COLO829 (cell line): ENCODE measurements at places on chromosomes 1 and 21.

- no peak for DNase-seq
Measured at GRCh38 chr1:2887941-2888855, 86.7 kb upstream of the TTC34 start.

DNA sequence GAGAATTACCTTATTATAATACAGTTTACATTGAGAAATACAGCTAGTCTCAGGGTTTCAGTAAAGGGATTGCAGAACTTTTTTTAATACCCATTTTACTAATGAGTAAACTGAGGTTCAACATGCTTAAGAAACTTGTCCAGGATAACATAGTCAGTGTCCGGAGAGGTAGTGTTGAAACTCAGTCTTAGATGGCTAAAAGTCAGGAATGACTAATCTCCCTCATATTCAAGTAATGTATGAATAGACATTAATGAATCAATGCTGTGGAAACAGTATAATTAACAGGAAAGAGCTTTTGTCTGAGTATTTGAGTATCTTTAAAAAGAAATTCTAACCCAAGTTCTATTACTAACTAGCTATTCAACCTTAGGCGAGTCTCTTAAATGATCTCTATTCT is 397.6 kb downstream of the PLA2G4A start:
- DNase-seq = no peak

DNA sequence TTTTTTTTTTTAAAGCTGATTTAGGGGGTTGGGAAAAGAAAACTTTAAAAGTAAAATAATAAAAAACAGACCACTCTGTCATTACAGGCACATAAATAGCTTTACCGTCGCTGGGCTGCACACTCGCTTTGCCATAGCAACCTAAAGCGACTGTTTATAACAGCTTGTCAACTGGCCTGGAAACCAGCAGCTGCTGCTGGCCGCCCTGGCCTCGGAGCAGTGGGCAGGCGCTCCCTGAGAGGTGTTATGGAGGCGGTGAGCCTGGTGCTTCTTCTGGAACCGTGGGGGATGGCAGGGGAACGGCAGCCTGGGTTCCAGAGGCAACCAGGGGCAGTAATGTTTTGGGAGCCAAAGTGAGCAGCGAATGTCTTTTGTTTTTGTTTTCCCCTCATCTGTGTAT is 45.7 kb downstream of the ATP2B4 start:
- DNase-seq = no peak

DNA sequence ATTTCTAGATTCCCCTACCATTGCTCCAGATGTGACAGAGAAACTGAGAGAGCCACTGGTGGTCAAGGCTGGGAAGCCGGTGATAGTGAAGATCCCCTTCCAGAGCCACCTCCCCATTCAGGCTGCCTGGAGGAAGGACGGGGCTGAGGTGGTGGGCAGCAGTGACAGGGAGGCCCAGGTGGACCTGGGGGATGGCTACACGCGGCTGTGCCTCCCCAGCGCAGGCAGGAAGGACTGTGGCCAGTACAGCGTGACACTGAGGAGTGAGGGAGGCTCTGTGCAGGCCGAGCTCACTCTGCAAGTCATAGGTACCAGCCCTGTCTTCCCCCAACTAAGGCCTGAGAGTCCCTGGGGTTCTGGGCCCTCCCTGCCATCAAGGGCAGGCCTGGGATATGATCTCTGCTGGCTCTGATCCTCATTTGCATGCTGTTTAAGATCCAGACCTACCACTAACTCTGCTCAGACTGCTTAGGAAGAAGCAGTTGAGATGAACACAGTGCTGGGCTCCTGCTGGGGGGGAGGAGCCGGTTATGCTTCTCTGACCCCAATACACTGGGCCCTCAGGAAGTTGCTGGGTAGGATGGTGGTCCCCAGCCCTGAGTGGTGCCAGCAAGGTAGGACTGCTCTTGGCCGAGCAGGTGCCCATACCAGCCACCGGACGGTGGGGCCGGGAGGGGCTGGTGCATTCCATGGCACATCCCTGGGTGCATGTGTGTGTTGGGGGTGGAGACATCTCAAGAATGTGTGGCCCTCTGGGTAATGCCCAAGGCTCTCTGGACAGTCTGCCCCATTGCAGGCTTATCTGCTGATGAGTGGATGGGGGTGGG is 25.1 kb downstream of the IGFN1 start:
- DNase-seq = no peak

DNA sequence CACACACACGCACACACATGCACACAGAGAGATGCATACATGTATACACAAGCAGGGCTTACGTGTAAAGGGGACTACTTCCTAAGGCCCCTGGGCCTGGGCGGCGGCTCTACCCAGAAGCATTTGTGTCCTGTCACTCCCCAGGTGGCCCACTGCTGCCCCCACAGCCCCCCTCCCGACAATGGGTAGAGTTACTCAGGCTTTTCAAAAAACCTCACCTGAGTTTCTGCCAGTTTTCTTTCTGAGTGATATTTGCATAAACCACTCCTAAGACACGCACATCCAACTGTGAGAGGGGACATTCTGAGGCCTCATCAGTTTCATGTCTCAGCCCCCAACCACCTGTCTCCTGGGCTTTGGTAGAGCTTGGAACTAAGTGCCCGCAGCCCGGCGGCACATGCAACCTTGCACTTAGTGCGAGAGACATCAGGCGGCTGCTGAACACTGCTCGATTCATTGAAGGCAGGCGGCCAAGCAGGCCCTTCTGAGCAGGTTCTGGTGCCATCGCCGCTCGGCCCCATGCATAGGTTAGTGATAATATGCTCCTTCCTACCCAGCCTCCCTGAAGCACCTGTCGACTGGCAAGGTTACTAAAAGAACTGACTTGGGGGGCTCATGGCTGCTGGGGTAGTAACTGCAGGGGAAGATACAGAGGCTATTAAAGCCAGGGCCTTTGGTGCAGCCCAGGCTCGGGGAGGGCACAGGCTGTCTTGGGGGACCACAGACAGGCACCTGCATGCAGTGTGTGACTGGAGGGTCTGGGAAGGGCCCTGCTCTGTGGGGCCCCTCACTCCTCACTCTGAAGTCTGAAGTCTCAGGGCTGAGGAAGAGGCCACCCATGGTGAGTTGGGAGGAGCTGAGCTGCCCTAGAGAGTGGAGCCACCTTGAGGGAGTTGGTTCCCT is 364.2 kb upstream of the VAMP3 start:
- no peak for DNase-seq

DNA sequence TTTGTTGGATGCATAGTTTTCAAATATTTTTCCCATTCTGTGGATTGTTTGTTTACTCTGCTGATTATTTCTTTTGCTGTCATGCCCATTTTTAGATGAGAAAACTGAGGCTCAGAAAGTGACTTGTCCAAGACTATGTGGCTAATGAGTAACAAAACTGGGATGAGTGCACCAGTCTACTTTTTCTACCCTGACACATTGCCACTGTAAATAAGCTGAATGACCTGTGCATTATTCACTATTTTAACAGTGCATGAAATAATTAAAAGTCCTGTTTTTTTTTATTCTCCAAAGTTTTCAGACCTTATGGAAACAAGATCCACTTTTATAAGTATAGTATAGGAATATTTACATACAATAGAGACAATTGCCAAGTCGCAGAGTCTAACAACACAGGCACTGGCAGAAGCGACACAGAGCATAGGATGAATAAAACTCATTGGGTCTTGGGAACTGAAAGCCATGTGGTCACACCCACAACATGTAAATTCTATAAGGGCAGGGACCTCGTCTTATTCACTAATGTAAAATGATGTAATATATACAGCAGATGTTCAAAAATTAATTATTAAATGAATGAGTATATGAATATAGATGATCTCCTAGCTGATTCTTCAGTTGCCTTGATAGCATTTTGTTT is 45.2 kb downstream of the HLX start:
- DNase-seq = no peak

- DNase-seq = no peak
Measured at GRCh38 chr1:159469921-159470533, 30.5 kb downstream of the OR10J1 start.

GRCh38 chr1:192516776-192517297 is 58.7 kb upstream of the RGS1 start:
- DNase-seq = no peak

DNA sequence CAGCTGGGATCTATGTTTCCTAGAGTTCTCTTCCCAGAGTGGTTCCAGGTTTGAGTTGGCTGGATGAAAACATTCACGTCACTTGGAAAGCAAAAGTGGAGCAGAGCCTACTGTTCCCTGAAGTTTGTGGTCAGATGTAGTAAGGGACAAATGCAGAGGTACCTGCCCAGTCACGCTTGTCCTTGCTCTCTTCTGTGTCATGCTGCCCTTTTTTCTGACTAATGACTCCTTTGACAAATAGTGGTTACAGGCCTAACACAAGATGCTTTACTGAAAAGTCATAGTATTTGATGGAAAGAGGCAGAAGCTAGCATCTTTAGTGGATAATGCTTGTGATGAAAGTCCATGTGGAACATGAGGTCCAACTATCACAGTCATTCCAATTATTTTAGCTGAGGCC is 881.4 kb upstream of the B3GALT2 start:
- no peak for DNase-seq

DNA sequence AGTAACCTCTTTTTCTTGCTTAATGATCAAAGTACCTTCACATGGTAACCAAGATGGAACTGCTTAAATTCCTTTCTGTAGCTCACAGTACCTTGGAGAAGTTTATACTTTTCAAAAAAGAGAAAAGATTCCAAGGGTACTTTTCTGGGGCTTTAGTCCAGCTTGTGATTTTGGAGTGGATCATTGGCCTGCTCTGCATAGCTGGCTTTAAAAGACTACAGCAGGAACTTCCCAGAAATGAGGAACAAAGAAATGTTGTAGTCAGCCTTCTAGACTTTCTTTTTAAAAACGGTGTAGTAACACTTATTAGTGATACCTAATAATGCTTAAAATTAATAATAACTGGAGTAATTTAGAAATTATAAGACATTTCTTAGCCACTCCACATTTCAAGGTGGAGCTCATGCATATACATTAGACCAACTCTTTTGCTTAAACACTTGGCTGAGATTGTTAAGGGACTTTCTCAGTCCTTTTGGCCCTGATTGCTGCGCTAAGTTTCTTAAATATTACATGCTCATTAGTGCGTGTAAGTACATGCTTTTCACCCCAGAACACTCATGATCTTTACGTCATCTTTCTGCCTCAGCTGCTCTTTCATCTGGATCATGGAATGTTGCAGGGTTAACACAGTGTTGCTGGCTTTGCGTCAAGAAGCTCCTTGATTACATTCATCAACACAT is 57.3 kb downstream of the SDCCAG8 start:
- no peak for DNase-seq

DNA sequence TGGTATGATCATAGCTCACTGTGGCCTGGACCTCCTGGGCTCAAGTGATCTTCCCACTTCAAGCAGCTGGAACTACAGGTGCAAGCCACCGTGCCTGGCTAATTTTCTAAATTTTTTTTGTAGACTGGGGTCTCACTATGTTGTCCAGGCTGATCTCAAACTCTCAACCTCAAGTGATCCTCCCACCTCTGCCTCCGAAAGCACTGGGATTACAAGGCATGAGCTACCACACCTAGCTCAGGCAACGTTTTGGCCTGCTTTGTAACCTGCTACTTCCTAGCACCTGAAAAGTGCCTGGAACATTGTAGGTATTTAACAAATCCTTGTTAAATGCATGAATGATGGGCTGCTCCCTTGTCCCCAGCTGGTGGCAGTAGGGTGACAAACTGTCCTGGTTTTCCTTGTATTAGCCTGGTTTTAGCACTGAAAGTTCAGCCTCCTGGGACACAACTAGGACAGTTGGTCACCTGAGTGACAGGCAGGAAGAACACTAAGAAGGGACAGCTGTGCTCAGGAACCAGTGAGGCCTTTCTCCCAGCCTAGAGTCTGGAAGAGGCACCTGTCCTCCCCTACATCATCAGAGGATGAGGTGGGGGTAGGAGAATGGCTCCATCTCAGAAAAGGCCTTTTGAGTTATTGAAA is 88.5 kb upstream of the CD34 start:
- no peak for DNase-seq

GRCh38 chr1:10583641-10584040 is 108.9 kb downstream of the PEX14 start:
- DNase-seq = no peak

DNA sequence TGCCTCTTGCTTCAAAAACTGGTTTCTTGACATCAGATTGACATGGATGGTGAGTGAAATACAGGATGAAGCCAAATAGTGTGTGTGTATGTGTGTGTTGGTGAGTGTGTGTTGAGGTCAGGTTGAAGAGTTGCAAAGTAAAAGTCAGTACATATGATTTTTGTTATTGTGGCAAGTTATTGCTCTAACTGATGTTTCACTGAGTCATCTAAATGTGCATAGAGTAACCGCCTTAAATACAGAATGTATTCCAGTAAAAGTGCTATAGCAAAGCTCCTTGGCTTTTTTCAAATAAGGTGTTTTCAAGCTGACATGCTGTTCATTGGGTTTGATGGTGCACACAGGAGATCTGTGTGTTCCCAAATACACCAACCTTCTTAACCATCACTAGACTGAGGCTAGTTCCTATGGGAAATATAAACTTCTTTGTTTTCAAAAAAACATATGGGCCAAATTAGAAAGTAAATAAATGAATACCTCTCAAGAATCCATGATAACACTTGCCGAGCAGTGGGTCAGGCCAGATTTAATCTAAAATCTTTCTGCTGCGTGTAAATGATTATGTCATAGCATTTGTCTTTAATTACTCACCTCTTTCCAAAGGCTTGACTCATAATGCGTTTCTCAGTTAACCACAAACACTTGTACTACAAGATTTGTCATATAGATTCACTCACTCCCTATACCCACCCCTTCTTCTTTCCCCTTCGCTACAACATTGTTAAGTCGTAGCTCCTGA is 151.1 kb downstream of the LYPLAL1 start:
- DNase-seq = no peak

DNA sequence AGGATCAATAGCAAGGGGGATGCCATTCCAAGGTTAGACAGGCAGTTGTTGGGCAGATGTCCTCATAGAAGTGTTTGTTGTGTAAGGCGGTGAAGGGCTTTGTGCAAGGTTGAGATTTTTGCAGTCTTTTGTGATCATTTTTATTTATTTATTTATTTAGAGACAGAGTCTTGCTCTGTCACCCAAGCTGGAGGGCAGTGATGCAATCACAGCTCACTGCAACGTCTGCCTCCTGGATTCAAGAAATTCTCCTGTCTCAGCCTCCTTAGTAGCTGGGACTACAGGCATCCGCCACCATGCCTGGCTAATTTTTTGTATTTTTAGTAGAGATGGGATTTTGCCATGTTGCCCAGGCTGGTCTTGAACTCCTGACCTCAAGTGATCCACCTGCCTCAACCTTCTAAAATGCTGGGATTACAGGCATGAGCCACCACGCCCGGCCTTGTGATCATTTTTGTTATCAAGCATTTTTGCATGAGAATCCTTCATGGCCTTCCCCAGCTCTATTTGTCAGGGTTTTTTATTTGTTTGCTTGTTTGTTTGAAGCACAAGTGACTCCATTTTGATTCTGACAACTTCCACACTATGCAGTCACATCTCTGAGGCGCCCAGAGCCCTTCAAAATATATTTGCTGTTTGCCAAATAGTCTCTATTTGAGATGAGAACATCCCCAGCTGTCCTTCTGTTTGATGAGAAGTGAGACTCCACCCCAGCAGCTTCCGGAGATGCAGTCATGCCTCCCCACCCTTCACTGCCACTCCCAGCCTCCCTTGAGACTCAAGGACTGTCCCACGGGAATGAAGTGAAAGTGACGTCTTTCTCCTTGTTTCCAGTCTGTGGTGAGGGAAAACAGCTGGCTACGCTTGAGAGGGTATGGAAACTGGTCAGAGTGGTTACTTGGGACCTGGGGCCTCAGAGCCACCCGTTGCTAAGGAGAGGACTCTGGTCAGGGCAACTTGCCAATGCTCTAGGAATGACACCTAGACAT is 38.0 kb downstream of the TMEM50B start:
- peak; percentile 62 for DNase-seq
